ENCODE measurements at places on chromosomes 12 and 14.

GRCh38 chr12:123119808-123120207 is 31.1 kb downstream of the PITPNM2 start:
- DNase-seq: no peak

DNA sequence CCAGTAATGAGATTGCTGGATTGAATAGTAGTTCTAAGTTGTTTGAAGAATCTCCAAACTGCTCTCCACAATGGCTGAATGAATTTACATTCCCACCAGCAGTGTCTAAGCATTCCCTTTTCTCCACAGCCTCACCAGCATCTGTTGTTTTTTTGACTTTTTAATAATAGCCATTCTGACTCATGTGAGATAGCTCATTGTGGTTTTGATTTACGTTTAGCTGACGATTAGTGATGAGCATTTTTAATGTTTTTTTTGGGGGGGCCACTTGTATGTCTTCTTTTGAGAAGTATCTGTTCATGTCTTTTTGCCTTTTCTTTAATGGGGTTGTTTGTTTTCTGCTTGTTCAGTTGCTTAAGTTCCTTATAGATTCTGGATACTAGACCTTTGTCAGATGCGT is 8.1 kb upstream of the SLC15A5 start:
- DNase-seq: no peak

GRCh38 chr12:10720974-10721650 is 2.0 kb downstream of the YBX3 start:
- DNase-seq: no peak

DNA sequence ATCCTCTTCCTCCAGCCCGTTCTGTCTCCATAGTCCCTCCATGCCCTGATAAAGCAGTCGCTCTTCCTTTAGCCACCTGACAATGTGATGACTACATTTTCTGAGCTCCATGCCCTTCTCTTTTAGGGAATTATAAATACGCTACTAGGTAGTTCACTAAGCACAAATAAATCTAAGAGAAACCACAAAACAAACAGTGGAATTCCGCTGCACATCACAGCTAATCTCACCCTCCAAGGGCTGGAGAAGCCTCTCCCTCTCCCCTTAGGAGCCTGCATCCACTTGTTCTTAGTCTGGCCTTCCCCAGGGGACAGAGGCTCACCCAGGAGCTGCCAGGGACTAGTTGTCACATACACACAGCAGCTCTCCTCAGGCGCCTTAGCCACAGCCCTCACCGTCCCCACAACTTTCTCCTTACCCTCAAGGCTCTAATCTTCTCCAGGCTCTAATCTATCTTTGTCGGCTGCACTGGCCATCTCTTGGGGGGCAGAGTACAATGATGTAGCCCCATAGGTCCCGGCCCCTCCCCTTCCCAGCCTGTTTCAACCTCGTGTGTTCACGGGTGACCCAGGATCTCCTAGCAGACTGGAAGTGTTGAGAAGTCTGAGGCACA is 55.9 kb upstream of the GPR68 start:
- DNase-seq: no peak

DNA sequence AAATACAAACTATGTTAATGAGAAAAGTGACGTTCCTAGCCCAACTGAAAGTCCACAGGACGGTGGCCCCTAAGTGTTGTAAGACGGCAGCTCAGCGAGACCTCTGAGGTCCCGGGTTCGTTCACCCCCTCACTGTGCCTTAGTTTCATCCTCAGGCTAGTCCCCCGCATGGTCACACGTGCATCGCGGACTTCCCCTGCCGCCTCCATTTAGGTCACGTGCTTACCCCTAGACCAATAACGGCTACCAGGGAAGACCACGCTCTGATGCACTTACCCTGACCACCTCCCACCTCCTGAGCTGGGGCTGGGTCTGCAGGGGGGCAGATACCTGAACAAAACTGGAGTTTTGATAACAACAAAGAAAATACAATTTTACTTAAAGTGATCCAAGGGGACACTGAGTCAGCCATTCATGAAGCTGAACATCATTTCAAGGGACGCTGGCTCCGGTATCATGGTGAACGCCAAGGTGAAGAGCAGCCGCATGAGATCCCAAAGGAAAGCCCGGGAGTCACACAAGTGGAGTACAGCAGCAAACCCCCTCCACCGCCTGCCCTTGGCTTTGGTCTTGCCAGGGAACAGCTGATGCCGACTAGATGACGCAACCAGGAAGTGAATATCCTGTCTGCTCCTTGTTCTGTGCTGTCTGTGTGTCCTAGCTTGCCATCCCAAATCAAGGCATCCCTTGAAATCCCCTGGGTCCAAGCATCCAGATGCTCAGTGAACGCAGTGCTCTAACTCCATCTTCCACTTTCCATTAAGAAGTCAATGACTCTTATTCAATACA is 274.1 kb downstream of the PCNX1 start:
- no peak for DNase-seq

DNA sequence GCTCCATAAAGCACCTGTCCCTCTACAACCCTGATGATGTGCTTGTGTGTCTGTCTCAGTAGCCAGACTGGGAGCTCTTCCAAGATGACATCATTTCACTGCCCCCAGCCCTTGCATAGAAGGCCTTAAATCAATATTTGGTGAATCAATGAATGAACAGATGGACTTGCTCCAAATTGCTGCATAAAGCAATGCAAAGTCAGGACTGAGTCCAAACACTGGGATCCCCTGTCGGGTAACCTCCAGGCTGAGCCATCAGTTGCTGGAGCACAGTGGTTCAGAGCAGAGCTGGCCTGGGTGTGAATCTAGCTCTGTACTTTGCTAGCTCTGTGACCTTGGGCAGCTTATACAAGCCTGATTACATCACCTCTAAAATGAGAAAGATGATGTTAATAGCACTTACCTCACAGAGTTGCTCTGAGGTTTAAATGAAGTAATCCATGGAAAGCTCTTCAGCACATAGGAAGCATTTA is 120.3 kb upstream of the VASH1 start:
- DNase-seq: no peak

- no peak for DNase-seq
Measured at GRCh38 chr14:67493092-67493717, 4.7 kb upstream of the TMEM229B start.

DNA sequence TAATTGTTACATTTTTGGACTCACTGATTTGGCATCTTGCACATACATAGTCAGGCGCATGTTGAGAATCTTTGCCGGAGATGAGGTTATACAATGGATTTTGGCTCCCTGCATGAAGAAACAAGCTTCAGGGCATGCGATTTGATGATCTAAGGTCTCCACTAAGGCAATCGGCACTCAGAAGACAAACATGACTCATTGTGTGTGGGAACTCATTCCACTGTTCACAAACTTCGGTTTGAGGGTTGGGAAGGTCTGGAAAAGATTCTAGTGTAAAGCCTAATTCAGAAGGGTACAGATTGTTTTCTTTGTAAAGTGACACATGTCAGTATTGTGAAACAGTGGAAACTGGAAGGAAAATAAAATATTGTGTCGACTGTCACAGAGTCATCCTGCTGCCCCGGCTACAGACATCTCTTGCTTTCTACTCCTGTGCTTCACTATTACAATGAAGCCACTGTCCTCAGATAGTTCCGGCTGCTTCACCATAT is 192.6 kb upstream of the HMGA2 start:
- DNase-seq: no peak

DNA sequence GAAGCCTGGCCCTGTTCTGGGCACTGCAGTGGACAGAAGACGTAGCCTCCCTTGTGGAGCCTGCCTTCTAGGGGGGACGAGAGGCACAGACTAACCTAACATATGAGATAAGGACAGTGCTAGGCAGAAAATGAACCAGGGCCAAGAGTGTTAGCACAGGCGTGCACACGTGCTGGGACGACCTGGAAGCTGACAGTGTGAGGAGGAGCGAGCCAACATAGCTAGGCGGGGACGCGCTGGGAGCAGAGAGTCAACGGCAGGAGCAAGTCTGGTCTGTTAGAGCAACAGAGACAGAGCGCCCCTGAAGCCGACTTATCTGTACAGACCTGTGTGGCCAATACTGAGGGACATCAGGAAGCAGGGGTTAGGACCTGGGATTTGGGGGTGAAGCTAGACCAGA is 8.0 kb downstream of the PXMP2 start:
- DNase-seq: no peak

GRCh38 chr12:40253936-40254335 is 29.1 kb downstream of the LRRK2 start:
- no peak for DNase-seq

DNA sequence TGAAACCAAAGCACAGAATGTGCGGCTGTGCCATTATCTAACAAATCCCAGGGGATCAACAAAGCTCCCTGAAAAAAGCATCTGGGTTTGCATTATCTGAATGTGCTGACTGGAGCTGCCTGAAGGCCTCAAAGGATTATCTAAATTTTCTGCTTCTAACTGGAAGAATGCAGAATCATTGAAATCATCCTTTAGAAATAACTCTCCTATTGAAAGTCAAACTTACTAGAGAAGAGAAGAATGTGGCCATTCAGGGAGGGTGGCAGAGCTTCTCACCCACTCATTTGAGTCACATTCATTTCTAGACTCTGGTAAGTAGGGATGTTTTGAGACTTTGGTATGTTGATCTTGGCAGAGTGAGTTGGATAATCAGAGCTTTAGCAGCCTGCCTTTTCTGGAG is 220.6 kb upstream of the RGS6 start:
- no peak for DNase-seq

DNA sequence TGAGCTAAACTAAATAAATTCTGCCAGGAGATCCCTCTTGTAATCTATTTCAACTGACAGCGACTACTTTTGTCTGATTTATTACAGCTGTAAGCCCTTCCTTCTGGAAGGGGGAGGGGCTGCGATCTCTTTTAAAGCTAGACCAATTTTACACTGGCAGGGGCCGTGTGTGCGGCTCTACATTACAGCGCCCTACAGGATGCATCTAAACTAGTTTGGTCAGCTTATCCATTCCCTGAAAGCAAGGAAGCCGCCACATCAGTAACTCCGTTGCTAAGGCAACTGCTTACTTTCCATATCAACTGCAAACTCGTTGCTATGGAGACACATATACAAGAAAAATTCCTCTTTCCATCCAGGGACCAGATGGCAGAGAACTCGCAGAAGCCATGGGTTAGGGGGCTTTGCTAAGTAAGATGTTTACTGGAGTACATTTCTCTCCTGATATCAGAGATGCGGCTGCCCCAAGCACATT is 17.4 kb downstream of the FOXN3 start:
- DNase-seq: no peak

DNA sequence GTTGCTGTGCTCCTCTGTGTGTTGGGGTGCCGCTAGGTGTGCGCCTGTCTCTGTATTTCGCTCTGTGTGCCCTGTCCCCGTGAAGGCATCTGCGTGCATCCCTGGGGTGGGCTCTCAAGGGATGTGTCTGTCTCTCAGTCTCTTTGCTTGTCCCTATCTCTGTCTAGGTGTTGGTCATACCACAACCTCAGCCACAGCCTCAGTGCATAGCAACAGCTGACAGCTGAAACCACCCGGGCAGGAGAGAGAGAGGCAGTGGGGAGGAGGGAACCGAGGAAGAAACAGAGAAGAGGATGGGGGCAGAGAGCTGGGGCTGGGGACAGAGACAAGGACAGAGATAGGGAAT is 953 bp upstream of the NXPH4 start:
- DNase-seq: no peak

- no peak for DNase-seq
Measured at GRCh38 chr12:5864301-5864700, 80.8 kb downstream of the ANO2 start.

- no peak for DNase-seq
Measured at GRCh38 chr14:54135804-54136280, 179.2 kb upstream of the BMP4 start.

Measured in Right ventricle myocardium inferior (tissue), 1 donor.